T follicular helper cell (primary cell): ENCODE measurements at places on chromosomes 6 and 20.

- no peak for DNase-seq
Measured at GRCh38 chr6:125259354-125259736, 42.4 kb downstream of the HDDC2 start.

DNA sequence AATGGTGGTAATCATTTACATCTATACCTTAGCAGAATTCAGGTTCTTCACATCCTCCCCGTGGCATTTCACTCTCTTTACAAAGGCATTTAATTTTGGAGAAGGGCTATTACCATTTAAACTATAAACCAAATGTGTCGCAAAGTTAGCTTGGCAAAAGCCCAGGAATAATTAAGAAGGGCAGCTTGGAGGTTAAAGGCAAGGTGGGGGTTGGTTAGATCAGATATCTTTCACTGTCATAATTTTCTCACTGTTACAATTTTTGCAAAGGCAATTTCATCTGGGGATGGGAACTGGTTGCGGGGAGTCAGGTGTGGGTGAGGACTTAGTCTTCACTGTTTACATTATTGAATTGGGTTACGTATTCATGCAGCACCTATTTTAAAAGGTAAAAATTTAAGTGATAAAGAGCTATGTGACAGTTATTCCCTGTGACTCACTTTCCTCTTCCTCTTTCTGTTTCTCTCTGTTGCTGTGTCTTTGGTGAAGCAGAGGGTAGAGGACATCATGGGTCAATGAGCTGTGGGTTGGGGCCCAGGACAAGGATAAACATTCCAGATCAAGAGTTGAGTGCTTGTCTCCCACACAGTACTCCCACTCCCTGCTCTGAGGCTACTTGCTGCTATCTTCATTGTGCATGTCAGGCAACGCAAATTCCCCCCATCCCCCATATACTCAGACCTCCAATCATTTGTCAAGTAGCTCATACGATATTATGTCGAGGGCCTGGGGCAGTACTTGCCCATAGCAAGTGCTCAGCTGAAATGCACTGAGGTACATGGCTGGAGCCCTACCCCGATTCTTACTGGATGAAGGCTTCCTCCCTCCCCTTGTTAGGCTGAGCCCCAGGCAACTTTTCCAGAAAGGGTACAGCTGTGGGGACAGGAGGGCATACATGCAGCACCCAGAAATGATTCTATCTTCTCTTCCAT, 223.1 kb upstream of the MYLIP start:
- DNase-seq, result no peak

DNA sequence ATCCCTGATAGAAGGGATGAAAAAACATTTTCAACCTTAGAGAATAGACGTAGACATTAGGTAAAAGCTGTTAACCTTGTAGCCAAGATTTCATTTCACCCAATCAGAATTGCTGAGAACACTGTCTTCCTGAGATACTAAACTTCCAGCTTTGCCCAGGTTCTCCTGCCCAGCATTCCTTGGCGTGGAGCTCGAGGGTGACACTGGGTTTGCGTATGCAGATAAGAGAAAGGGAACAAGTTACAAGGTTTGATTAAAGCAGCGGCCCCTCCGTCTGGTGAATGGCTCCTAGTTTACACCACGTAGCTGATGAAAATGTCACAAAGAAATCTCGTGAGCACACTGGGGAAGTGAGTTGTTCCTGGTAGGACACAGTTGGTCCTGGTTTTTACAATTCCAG, 247.8 kb downstream of the FARS2 start:
- no peak for DNase-seq

GRCh38 chr6:7402716-7403115, 13.1 kb downstream of the RIOK1 start:
- no peak for DNase-seq

DNA sequence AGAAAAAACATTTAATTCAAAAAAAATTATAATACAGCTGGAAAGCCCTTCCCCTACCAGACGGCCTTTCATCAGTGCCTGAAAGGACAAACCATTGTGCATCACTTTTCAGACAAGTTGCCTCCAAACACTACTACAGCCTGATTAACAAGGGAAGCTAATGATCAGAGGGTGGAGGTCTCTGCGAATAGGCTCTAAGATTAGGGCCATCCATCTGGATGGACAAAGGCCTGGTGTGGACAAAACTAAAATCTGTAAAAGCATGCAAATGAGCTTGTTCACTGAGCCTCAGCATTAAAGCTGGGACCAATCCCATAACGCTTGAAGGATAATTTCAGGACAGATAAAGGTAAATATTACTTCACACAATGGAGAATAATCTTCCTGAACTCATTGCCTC, 228.7 kb upstream of the PLN start:
- no peak for DNase-seq

- DNase-seq, result no peak
Measured at GRCh38 chr6:135006386-135006914, 48.2 kb downstream of the HBS1L start.

DNA sequence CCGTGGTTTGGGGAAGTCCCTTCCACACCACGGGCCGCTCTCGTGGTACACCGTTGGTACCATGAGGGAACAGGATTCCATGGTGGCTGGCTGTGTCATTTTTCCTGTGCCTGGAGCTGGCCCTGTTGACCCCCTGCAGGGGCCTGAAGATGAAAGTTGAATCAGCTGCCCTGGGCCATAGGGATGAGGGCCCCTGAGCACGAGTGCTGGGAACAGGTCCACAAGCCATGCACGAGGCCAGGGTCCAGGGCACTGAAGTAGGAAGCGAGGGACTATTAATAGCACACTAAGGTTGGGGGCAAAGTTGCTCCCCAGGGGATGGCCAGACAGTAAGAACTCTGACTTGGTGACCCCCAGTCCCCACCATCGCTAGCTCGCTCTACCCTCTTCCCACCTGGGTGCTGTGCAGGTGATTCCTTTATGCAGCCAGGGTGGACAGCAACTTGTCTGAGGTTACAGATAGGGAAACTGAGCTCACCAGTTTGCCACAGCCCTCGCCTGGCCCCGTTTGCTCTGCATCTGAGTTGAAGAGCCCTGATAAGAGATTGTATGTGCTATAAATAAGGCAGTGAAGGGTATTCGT, 46.6 kb downstream of the SLC13A3 start:
- DNase-seq, result no peak

- DNase-seq, result no peak
Measured at GRCh38 chr6:135318738-135319469, 137.8 kb downstream of the MYB start.

- DNase-seq, result no peak
Measured at GRCh38 chr6:165227644-165228329, 81.6 kb downstream of the C6orf118 start.

- DNase-seq, result no peak
Measured at GRCh38 chr6:6564154-6564553, 24.4 kb upstream of the LY86 start.

DNA sequence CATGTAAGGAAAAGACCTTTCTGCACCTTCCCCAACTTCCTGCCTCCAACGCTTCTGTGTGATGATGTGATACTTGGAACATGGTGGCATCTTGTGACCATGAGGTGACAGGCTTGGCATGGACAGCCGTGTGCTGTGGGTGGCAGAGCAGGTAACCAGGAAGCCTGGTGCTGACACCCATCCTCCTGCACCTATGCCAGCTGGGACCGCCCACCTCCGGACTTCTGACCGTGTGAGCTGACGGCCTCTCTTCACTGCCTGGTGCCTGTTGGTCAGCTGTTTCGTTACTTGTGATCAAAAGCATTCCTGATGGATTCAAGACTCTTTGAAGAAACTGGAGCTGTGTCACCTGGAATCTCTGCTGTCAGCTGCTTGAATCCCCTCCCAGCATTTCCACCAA, 70.3 kb downstream of the TMEM242 start:
- no peak for DNase-seq

DNA sequence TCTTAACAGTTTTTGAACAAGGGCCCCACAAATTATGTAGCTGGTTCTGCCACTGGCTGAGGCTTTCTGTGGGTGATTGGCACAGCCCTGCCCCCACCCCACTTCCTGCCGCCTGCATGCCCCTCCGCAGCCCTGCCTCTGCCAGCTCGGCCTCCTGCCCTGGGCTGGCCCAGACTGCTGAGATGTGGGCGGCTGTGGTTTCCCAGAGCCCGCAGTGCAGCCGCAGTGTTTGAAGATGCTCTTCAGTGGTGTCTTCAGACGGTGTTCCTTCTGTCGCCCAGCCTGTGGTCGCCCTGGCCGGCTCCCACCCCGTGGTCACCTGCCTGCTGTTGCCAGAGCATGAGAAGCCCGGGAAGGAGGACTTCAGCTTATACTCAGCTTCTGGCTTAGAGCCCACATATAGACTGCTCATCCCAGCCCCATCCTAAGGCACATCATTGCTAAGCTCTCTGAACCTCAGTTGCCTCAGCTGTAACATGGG, 154.3 kb downstream of the VEGFA start:
- DNase-seq, result no peak

DNA sequence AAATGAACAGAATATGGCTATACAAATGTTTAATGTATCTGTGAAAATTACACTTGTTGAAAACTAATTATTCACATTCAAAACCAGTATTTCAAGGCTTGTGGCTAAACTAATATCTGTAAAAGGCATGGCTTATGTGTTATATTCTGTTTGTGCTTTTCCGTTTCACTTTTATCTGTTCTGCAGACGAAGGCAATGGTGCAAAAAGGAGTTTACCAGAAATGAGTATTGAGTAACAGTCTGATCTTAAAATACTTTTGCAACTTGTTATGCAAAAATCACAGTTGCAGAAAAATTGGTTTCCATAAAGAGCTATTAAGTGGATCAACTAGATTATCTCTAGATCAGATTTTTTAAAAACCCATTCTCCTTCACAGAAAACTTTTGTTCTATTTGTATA, 9.4 kb upstream of the STX11 start:
- no peak for DNase-seq

- no peak for DNase-seq
Measured at GRCh38 chr20:23232219-23232581, 118.4 kb upstream of the NXT1 start.

- DNase-seq, result no peak
Measured at GRCh38 chr6:111938710-111939109, 65.5 kb upstream of the FYN start.

- no peak for DNase-seq
Measured at GRCh38 chr20:24043294-24043693, 54.7 kb upstream of the GGTLC1 start.

DNA sequence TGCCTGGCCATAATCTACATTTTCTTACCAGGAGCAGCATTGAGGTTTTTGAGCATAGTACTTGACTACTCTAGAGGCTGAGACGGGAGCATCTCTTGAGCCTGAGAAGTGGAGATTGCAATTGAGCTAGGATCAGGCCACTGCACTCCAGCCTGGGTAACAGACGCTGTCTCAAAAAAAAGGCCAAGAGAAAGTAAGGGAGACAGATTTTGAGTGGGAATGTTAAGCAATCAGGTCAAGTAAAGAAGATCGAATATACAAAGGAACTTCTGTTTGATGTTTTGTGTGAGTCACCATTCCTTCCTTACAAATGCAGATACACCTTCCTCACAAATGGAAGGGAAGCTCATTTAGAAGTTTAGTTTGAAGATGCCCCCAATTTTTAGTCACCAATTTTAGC, 4.4 kb downstream of the PNRC1 start:
- no peak for DNase-seq

GRCh38 chr6:149458196-149458595, 26.6 kb downstream of the ZC3H12D start:
- DNase-seq, result no peak
